ENCODE measurements at places on chromosomes 2 and 18.

- no peak for DNase-seq
Observed at GRCh38 chr2:35408320-35408719, 947.3 kb upstream of the CRIM1 start.

GRCh38 chr2:19847486-19847885 is 54.3 kb downstream of the TTC32 start:
- no peak for DNase-seq

DNA sequence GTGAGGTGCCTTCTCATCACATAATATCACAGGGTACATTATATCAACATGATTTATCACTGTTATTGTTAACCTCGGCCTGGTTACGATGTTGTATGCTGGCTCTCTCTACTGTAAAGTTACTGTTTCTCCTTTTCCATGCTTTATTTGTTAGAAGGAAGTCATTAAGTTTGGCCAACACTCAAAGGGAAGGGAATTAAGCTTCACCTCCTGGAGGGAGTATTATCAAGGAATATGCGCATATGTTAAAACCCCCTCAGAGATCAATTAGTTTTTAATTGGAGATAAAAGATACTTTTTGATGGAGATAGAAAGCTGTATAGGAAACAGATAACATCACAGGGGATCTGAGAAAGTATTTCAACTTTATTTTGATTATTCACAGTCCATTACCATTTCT is 221.6 kb downstream of the DLGAP1 start:
- no peak for DNase-seq

GRCh38 chr2:24337890-24338289 is 22.4 kb downstream of the ITSN2 start:
- no peak for DNase-seq

- DNase-seq = no peak
Observed at GRCh38 chr2:233112776-233113452, 52.8 kb downstream of the INPP5D start.

DNA sequence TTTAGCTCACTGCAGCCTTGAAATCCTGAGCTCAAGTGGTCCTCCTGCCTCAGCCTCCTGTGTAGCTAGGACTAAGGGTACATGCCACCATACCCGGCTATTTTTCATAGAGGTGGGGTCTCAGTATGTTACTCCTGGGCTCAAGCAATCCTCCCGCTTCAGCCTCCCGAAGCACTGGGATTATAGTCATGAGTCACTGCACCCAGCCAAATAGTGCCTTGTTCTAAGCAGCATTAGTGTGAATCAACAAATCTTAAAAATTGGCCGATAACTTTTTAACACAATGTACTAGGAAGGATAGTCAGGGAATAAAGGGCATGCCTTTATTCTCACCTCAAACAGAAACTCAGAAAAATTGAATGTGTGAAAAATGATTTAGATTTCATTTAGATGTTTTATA is 51.6 kb downstream of the XRCC5 start:
- DNase-seq = no peak

GRCh38 chr2:241895712-241896641 is 26.4 kb downstream of the RTP5 start:
- no peak for DNase-seq

GRCh38 chr2:11456251-11456650 is 9.7 kb downstream of the E2F6 start:
- DNase-seq = no peak

- DNase-seq = peak; percentile 25
Observed at GRCh38 chr2:30232801-30233130, 1.4 kb downstream of the LBH start.

- no peak for DNase-seq
Observed at GRCh38 chr2:57397550-57398360, 648.9 kb upstream of the VRK2 start.

- no peak for DNase-seq
Observed at GRCh38 chr18:39302481-39302880, 1736.9 kb upstream of the CELF4 start.

GRCh38 chr2:135022952-135023880 is 24.0 kb downstream of the MAP3K19 start:
- no peak for DNase-seq

- no peak for DNase-seq
Observed at GRCh38 chr2:207768168-207768865, 1.4 kb downstream of the FZD5 start.

- DNase-seq = no peak
Observed at GRCh38 chr2:25380586-25381375, 39.1 kb upstream of the DNMT3A start.

DNA sequence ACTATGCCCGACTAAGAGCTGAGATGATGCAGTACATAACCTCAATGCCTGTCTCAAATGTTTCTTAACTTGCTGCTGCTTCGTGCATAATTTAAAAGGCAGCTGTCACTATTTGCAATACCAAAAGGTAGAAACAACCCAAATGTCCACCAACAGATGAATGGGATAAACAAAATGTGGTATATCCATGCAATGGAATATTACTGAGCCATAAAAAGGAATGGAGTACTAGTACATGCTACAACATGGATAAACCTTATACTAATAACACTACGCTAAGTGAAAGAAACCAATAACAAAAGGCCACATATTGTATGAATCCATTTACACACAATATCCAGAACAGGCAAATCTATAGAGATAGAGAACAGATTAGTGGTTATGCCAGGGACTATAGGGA is 13.0 kb upstream of the DGKD start:
- DNase-seq = no peak

GRCh38 chr18:53984021-53984420 is 240.4 kb downstream of the MBD2 start:
- no peak for DNase-seq

DNA sequence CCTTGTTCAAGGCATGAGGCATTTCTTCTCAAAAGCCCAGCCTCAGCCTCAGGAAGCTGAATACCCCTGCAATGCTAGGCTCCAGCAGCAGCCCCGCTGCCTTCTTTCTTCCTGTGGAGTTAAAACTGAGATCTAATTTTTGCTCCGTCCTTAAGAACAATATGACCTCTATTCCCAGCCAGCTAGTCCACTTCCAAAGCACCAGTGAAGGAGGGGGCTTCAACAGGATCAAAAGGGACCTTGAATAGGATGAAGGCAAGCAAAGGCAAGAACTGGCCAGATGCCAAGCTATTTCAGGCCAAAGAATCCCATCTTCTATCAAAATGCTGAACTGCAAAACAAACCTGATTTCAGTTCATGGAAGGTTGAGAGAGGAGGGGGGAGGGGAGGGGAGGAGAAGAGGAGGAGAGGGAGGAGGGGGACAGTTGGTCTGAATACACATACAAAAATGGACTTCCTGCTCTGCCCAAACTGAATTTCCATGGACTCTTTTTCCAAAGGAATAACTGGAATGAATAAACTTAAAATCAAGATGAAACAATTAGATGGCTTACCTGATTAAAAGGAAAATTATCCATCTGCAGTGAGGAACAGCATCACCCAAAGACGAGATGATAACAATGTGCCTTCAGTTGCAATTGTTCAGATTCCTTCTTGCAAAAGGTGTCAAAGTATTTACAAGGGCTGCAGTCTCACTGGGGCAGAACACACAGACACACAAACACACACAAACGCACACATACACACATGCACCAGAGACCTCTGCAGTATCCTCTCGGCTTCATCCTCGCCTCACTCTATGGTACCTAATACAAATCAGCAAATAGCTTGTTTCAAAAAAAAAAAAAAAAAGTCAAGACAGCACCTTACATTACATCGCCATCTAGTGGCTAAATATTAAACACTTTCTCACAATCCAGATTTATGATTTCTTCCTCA is at the start of gene SCN1A:
SCN1A (minus strand) TSS at position 804 of the 939 bp plus-strand sequence. CDS start 54,399 bp downstream, outside the sequence.
- DNase-seq = no peak

DNA sequence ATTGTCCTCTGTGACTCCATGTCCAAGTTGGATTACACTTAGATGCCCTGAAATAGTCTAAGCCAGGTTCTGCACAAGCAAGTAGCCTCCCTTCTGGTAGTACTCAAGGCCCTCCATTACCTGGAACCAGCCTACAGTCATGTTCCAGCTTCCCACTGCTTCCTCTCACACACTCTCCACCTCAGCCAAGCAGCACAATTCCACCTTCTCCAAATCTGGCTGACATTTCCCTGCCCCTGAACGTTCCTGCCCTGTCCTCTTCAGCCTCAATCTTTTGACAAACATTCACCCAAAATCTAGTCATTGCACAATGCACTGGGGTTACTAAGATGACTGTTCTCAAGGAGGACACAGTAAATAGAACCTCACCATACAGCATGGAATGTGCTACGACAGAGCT is 95.3 kb upstream of the KLHL29 start:
- no peak for DNase-seq

- DNase-seq = no peak
Observed at GRCh38 chr2:54864727-54865126, 141.3 kb downstream of the EML6 start.

- no peak for DNase-seq
Observed at GRCh38 chr2:64062840-64063239, 43.6 kb upstream of the VPS54 start.

- no peak for DNase-seq
Observed at GRCh38 chr2:94970353-94970752, 55.2 kb upstream of the MAL start.

- DNase-seq = no peak
Observed at GRCh38 chr2:191941376-191941929, 94.6 kb upstream of the CAVIN2 start.

All from T-helper 2 cell treated with Interferon-gamma antibody and Interleukin-4, amounts not matched to agents 5 μg/mL and 100 μg/mL, for 36 hours (primary cell).